ENCODE measurements at places on chromosomes 7 and 10. TPM values are rescaled to one million over a fixed set of nuclear protein-coding genes. Genes with fewer than 3 reads are reported as not detected.

Gene KCP
- 0.10 TPM for total RNA-seq

Gene PANK1
- total RNA-seq: 55.9 TPM

DNA sequence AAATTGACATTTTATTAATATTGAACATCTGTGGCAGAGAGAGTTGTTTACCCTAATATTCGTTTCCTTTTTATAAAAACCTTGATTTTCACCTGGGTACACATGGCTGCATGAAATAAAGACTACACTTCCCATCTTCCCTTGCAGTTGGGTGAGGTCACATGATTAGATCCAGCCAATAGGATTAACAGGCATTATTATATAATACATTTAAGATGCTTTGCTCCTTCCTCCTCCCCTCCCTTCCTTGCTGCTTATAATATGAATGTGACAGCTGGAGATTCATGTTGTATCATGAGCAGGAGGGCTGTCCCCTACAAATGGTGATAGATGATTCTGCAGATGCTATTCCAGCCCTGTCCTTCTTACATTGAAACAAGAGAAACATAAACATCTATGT, 146.6 kb downstream of the SH2D4B start:
- no peak for DNase-seq

DNA sequence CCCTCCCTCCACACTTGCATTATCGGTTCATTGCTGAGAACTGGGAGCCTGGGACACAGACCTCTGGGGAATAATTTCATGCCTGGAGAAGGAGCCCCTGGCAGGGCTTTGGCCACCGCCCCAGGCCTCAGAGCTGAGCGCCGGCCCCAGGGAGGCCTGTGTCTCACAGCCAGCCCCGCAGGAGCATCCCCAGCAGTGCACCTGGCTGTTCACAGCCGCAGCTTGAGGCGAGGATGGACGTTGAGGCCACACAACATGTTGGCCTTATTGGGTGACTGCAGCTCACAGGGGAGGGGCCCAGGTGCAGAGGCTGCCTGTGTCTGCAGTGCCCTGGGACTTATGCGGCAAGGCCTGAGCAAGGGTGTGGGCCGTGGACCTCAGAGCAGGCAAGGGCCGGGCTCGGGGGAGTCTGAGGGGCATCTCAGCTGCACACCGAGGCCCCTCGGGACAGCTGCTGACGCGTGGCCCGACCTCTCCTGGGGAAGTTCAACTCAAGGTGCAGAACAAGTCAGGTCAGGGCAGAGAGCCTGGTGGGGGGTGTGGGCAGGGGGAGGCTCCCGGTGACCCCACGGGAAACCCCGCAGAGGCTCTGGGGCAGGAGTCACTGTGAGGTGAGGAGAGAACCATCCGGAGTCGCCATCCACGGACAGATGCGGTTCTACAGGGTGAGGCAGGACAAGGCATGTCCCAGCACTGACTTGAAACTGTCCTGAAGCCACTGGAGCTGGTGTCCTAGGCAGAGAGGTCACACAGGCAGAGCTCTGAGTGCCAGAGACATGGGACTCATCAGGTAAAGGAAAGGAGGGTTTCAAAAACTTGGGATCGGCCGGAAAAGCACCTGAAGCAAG, 13.1 kb upstream of the UBE3C start:
- no peak for DNase-seq

- DNase-seq: no peak
These were observed 15.3 kb upstream of the ADAMTS14 start for GRCh38 chr10:70657041-70657440.

- no peak for DNase-seq
These were observed 31.8 kb upstream of the NKX6-2 start for GRCh38 chr10:132817701-132818211.

DNA sequence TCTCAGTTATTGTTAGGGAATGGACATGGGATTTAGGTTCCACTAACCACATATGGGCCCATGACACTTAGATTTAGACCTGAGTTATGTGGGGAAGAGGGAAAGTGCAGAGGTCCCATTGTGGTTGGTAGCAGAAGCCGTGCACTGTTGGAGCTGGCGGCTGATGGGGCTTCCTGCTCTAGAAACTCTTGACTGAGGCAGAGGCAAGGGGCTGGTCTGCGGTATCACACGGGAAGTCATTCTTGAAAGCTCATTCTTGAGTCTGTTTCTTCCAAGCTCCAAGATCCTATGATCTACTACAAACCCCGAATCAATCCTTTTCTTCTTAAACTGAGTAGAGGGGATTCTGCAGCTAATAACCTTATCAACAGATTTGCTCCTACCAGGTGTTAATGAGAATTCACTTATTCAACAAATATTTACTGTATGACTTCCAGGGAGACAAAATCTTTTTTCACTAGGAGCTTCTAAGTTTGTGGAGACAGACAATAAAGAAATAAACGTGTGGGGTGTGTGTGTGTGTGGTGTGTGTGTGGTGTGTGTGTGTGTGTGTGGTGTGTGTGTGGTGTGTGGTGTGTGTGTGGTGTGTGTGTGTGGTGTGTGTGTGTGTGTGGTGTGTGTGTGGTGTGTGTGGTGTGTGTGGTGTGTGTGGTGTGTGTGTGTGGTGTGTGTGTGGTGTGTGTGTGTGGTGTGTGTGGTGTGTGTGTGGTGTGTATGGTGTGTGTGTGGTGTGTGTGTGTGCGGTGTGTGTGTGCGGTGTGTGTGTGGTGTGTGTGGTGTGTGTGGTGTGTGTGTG, 57.1 kb downstream of the AOC1 start:
- DNase-seq: no peak

- DNase-seq: no peak
These were observed 94.3 kb downstream of the USP6NL start for GRCh38 chr10:11517150-11517549.

- no peak for DNase-seq
These were observed 4.4 kb upstream of the CCL26 start for GRCh38 chr7:75776295-75776971.

GRCh38 chr10:24215196-24215595, 6.3 kb downstream of the KIAA1217 start:
- no peak for DNase-seq
